ENCODE measurements at places on chromosomes 3 and 15.
A peak's percentile ranks its signal among the peaks of the same experiment; 100 is the strongest.

- DNase-seq = no peak
Measured at GRCh38 chr15:101505610-101506337, 16.3 kb upstream of the PCSK6 start.

- DNase-seq = no peak
Measured at GRCh38 chr15:47678040-47678439, 39.3 kb upstream of the SEMA6D start.

GRCh38 chr3:192917404-192918274, at the start of gene MB21D2:
MB21D2 (minus strand) TSS chr3:192917856; CDS start chr3:192917840, 16 bp downstream.
- no peak for DNase-seq

DNA sequence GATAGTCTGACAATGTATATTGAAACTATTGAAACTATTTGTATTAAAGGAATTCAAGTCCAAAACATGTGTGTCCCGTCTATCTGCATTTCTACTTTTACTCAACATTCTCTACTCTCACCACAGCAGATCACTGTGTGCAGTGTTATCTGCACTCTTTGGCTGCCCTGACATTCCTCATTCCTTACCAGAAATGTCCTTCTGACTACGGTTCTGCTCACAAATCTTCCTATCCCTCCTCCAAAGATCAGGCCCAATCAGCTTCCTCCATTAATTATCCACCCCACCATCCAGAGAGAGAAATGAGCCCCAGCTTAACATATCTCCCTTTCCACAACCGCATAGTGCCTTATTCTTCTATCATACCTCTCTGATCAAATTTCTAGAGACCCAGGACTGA, 94.7 kb downstream of the TBL1XR1 start:
- DNase-seq = no peak

- no peak for DNase-seq
Measured at GRCh38 chr3:134312873-134313846, 61.1 kb downstream of the AMOTL2 start.

DNA sequence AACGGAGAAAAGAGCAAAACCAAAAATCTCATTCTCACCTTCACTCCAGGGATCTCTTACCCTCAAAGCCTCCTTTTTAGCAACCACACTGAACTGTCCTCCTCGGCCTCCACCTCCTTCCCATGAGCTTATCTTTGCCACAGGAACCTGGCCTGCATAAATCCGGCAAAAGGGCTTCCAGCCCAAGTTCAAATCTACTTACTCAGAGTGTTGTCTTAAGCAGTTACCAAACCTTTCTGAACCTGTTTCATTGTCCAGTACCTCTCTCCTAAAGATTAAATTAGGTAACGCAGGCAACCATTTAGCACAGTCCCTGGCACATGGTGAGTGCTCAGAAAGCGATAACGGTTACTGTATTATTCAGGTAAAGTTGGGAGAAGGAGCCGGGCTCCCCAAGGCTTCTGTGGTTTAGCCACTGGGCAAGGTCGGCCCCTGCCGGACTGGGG, 777 bp downstream of the CIB1 start:
- no peak for DNase-seq

DNA sequence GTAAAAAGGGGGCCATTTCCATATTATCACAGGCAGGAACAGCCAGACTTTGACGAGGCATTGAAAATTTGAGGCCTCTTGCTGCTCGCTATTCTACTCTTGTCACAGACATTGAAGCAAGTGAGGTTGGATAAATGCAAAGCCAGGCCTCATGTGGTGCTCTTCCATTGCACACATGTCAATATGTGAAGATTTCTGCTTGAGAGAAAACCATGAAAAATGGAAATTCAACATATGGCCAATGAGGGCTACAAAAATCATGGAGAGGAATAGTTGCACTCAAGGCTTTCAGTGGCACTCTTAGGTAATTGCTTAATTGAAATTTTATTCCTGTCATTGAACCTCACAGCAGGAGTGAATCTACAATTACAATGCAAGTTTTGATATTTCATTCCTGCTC, 185.6 kb upstream of the MBNL1 start:
- no peak for DNase-seq

DNA sequence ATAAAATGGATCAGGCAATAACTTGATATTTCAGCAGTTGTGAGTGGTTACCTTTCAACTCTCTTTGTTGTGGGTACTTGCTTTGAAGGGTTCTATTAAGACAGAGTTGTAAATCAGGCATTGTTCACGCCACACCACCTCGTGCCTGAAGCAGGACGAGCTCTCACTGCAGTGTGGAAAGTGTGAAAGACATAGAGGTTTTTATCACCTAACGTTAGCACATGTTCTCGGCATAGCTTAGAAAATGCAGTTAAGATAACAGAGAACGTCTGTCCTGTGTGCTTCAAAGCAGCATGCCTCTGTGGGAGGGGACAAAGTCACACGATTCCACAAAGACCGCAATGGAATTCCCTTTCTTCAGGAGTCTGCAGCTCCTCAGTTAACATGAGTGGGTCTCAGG, 7.8 kb downstream of the ADAMTS17 start:
- no peak for DNase-seq

GRCh38 chr15:63752075-63752684, 81.6 kb downstream of the HERC1 start:
- peak; percentile 68 for DNase-seq

- no peak for DNase-seq
Measured at GRCh38 chr15:58622877-58623276, 126.6 kb downstream of the ADAM10 start.

- no peak for DNase-seq
Measured at GRCh38 chr3:4417449-4417848, 49.6 kb downstream of the SUMF1 start.

DNA sequence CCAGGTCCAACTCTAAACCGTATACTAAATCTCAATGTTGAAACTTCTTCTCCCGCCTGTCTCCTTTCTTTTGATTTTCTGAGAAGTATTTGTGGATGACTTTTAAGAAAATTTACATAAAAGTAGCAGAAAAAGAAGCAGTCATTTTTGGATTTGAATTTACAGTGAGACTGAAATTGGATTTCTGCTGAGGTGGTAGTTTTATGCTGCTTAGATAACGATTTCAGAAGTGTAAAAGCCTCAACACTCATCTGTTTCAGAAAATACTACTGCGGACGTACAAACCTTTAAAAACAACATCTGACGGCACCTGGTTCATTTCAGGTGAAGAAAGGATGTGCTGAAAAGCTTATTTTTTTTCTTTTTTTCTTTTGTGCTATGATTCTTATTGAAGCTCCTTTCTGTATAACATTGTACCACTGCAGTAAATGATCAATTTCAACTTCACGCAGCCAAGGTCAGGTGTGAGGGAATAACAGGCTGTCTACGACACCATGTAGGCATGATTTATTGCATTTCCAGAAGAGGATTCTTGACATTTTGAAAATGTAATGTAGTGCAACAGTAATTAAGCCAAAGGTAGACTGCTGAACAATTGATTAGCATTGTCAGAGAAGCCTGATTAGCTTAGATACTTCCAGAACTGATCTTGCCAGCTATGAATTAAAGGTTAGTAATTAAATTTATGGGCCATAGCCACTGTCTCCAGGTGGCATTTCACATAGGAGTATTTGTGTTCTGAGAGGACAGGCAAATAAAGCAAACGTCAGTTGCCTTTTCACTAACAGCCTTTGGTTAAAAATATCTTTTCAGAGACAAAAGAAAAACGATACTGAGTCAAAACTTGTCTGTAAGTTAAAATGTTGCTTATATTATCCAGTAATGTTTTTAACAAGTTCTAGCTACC, 134.6 kb upstream of the KBTBD8 start:
- DNase-seq = no peak

- DNase-seq = no peak
Measured at GRCh38 chr15:94252223-94252766, 20.9 kb downstream of the MCTP2 start.

GRCh38 chr3:182957676-182958266, 22.6 kb downstream of the DCUN1D1 start:
- DNase-seq = no peak

DNA sequence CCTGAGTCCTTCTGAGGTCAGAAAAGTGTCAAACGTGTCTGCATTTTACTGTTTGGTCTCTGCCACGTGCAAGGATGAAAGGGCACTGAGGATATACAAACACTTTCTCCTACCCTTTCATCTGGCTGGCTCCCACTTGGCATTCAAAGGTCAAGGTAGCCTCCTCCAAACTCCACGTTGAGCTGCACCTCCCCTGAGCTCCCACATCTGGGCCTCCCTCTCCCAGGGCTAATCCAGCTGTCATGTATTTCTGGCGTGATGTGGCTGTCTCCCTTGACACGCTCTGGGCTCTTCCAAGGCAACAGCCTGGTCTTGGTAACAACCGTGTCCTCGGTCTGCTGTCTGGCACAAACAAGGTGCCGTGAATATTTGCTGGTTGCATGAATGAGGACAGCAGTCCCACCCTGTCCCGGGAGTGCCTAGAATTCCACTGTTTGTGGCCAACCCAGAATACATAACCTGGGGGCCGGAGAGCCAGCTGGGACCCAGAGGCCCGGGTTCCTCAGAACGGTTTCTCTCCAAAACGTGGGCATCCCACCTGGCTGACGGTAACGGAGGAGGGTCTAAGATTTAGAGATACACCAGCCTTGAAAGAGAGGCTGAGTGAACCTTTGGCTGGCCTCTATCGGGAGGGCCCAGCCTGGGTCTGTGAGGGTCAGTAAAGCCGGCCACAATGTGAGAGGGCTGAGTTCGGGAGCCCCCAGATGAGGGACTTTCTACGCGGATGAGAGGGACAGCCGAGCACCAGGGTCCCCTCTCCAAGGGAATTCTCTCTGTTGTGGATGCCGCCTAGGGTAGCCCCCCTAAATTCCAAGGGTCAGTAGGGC, 767 bp downstream of the GLT8D1 start:
- peak; percentile 15 for DNase-seq

- DNase-seq = no peak
Measured at GRCh38 chr15:54810496-54810895, 386.2 kb downstream of the RSL24D1 start.
